ENCODE measurements at places on chromosomes 5 and 9. TPM values are rescaled to one million over a fixed set of nuclear protein-coding genes. Genes with fewer than 3 reads are reported as not detected.

- no peak for DNase-seq
Measured at GRCh38 chr9:21777701-21778100, 24.7 kb upstream of the MTAP start.

DNA sequence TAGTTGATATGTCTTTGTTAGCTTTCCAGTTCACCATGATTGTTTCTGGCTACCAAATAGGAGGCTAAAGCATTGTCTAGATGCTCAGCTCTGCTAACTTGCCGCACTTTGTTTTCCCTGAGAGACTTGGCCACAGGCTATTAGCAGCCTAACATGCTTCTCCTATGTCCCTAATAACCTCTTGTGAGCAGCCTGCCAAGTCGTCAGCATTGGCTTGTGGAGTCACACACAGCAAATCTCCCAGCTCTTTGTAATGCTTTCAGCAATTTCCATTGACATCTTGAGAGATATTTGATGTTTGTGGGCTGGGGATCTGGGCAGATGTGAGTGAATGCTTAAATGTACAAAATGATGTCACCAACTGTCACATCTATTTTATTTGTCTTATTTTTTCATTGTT lies 346.9 kb downstream of the KDM4C start:
- DNase-seq = no peak

DNA sequence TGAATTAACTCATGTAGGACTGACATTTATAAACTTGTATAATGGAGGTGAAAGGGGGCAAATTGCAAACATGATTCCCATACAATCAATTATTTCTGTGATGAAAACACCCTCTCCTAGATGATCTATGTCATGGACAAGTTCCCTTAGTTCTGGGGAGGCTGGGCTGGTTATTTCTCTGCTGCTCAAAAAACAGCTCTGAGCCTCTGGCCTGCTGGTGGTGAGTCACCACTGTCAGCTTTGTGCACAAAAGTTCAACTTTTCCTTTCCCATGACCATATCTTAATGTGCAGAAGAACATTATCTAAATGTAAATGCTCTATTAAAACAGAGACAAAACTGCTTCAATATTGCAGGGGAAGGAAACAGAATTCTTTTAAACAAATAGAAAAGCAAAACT lies 85.0 kb downstream of the HMHB1 start:
- no peak for DNase-seq

The MTMR12 gene
- total RNA-seq = 29.6 TPM

DNA sequence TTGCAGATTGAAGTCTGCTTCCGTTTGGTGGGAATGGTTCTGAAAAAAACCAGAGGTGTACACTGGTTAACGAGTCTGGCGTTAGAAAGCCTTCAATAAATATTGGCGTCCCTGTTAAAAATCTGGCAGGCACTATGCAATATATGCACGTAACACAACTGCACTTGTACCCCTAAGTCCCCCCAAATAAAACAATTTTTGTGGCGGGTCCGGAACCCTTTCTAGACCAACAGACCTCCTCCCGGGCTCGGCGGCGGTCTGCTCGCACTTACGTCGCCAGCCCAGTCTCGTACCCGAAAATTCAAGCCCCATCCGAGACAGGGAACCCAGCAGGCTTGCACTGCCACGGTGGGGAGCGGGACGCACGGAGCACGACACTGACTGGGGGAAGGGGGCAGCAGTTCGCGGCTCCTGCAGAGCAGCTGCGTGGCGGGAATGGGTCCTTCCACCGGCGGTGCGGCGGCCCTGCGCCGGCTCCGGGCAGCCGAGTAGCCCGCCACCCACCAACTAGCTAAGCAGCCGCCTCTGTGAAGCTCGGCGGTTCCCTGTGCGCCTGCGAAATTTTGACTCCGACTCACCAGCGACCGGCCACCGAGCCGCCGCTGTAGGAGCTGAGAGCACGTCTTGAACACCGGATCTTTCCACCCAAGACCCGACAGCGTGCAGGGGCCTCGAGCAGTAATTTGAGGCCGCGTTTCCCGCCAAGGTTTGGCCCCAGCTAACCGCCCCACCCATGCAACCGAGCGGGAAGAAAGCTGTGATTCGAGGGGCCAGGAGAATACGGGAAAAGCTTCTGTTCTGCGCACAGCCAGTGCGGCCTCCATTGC lies 3.9 kb downstream of the MCIDAS start:
- DNase-seq = no peak

DNA sequence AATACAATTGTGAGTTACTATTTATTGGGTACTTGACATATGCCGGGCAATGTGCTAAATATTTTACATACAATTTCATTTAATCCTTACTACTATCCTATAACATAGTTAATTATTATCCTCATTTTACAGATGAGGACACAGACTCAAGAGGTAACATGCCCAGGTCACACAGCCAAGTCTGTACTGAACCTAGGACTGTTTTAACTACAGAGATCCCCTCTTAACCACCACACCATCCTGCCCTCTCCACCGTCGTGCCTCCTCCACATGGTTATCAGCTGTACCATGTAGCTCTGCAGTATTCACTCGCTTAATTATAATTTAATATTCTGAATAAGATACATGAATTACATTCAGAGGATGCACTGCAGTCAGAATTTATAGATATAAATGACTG lies 5.3 kb downstream of the RAB14 start:
- DNase-seq = no peak

GRCh38 chr5:146205499-146206202 lies 2.2 kb downstream of the RBM27 start:
- no peak for DNase-seq

GRCh38 chr9:94002316-94003140 lies 47.4 kb upstream of the BARX1 start:
- peak; percentile 23 for DNase-seq

DNA sequence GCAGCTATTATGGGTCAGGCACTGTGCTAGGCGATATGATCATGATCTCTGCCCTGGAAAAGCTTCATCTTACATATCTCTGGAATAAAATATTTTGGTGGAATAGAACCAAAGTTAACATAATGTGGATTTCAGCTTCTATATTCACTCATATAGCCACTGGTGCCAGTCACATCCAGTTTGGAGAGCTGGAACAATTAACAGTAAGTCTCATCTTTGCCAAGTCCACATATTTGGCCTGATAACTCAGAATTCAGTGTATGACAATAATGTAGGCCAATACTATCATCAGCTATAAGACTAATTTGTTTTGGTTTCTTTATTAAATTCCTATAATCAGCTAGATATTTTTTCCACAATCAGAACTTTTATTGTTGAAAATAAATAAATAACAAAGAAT lies 5.9 kb upstream of the FAM13B start:
- DNase-seq = no peak

The CARTPT gene
- not detected for total RNA-seq

DNA sequence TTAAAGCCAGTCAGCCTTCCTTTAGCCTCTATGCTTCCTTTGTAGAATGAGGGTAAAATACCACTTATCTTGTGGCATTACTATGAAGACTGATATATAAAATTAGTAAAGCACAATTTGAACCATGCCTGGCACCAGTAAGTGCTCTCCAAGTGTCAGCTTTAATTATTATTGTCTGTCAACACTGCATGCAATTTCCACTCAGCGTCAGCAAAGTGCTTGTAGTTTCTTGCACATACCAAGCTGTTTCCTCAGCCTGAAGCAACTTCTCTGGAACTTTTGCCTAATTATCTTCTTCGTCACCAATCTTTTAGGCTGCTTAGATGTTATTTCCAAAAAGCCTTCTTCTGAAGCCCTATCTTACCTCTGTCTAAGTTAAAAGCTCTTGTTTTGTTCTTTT lies 177.3 kb downstream of the CDC42SE2 start:
- DNase-seq = no peak

- no peak for DNase-seq
Measured at GRCh38 chr5:53819482-53819881, 259.0 kb downstream of the NDUFS4 start.

DNA sequence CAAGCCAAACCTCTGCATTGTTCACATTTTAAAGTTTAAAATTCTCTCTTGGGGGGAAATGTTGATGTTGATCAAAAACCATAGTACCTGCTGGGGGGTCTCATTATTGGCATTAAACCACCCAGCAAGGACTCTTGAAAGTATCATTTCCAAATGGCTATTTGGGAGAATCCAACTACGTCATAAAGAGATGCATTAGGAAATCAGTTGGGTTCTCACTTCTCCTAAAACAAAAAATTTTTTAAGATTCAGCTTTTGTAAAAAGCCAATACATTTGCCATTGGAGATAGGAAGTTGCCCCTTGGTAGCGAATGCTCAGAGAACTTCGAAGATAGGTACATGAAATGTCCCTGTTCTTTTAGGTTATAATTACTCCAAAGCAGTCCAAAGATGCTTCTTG lies 96.4 kb downstream of the GNAQ start:
- no peak for DNase-seq

DNA sequence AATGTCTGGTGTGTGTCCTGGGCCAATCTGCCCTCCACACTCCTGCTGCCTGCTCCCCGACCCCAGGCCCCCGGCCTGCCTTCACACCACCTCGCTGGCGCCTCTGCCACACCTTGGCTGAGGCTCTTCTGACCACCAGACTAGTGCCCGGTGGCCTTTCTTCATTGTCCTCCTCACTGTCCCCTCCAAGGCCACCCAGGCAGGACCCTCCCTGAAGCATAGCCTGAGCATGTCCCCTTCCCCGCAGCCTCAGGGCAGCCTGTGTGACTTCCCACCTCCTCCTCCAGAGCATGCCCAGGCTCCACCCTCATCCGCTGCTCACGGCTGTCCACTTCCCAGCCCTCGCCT lies 154.6 kb downstream of the OLFM1 start:
- no peak for DNase-seq

DNA sequence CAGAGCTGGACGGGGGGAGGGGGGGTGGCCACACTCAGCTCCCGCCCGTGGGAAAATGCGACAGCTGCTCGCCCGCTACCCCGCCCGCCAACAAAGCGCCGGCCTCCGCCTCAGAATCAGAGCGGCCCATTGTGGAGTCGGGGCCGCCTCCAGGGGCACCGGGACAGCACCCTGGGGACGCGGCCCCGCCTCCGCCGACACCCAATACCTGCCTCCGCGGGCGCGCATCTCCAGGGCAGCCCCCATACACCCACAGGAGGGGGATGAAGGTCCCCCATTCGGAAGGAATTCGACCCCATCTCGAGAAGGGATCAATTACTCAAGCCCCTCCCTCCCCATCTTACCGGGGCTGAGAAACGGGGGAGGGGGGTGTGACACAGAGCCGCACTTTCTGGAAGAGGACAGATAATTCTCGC lies 1.3 kb downstream of the NOTCH1 start:
- DNase-seq = peak; percentile 65

- DNase-seq = no peak
Measured at GRCh38 chr5:1144638-1145396, 33.0 kb upstream of the SLC12A7 start.

DNA sequence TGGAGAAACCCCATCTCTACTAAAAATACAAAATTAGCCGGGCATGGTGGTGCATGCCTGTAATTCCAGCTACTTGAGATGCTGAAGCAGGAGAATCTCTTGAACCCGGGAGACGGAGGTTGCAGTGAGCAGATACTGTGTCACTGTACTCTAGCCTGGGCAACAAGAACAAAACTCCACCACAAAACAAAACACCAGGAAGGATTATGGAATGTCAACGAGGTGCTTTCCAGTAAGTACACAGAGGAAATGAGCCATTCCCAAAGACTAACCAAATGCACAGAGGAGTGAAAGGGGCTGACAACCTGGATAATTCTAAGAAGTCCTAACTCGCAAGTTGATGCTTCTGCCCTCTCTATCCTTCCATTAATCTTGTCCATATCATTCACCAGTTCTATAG lies 126.1 kb upstream of the RETREG1 start:
- no peak for DNase-seq

GRCh38 chr5:111280282-111280951 lies 56.2 kb downstream of the CAMK4 start:
- no peak for DNase-seq

DNA sequence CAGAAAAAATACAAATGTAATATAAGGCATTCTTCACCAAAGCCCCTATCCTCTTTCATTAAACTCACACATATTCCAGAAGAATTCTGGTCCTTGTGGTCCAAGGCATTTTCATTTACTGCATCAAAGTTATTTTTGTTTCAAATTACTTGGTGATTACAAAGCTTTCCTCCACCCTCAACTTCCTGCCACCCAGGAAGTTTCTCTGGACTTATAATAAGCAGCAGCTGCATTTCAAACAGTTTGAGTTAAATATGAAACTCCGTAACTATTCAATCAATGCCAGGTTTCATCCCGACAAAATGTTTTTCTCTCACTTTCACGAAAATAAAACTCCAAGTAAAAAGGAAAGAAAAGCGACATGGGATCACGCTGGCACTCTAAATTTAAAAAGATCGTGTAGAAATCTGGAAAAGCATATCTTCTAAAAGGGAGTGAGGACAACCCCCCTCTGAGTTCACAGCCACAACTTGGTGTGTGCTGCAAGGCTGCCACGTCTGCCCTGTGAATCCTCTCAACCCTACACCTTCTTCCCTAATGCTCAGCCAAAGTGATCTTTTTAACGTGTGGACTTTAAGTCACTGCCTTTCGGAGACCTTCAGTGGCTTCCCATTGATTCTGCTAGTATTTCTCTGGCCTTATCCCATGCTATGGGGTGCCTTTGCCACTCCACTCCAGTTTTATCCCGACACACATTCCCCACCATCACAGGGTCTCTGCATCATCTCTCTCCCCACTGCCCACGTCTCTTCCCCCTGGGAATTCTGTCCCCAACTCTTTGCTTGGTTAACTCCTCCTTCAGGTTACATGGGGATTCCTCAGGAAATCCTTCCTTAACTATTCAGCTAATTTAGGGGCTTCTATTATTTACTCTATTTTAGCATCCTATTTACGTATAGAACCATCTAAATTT lies 91.1 kb upstream of the CER1 start:
- no peak for DNase-seq

The CD74 gene
- total RNA-seq = 1,158 TPM

- no peak for DNase-seq
Measured at GRCh38 chr5:116265471-116265870, 180.6 kb downstream of the COMMD10 start.

DNA sequence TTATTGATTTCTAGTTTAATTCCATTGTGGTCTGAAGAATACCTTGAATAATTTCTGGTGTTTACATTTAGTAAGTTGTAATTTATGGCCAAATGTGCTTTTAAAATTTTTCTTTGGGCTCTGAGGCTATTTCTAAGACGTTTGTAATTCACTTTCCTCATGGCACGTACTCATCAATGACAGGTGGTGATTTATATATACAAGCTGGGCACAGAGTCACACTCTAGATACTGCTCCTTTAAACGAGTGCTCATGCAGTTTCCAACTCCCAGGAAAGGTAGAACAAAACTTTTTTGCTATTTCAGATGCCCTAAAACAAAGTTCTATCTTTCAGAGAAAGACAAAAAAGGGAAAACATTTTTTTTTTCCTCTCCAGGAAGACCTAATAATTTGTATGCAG lies 146.9 kb downstream of the AUH start:
- DNase-seq = no peak

GRCh38 chr5:173719731-173720082 lies 103.3 kb upstream of the BOD1 start:
- no peak for DNase-seq
